Glutamatergic neuron (in vitro differentiated cells): ENCODE measurements at places on chromosomes 7 and 10. TPM values are rescaled to one million over a fixed set of nuclear protein-coding genes. Genes with fewer than 3 reads are reported as not detected.

DNA sequence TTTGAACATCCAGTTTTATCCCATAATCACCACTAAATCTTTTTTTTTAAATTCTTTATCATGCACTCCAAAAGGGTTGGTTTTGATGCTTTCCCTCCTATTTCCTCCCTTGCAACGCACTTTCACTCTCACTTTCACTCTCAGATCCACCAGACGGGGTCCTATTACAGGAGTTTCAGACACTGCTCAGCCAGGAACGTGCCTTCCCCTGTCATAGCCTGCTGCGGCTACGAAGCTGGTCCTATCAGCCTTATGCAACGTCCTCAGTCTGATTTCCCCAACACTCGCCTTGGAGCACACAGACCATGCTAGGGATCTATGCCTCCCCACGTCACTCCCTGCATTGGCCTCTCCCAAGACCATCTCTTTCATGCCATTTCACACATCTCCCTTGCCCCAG lies 23.4 kb downstream of the ZPBP start:
- DNase-seq, result no peak

GRCh38 chr7:70463352-70463938 lies 668.5 kb upstream of the GALNT17 start:
- no peak for DNase-seq

Gene ADCY1
- total RNA-seq, result 51.9 TPM

- no peak for DNase-seq
Measured at GRCh38 chr7:21969822-21970221, 24.1 kb upstream of the CDCA7L start.

GRCh38 chr10:61655335-61655851 lies 7.3 kb upstream of the CABCOCO1 start:
- no peak for DNase-seq

Gene FRAT1
- 10.0 TPM for total RNA-seq

Gene STEAP1
- not detected for total RNA-seq

GRCh38 chr10:3624367-3624766 lies 160.6 kb downstream of the KLF6 start:
- no peak for DNase-seq

Gene MRLN
- not detected for total RNA-seq

DNA sequence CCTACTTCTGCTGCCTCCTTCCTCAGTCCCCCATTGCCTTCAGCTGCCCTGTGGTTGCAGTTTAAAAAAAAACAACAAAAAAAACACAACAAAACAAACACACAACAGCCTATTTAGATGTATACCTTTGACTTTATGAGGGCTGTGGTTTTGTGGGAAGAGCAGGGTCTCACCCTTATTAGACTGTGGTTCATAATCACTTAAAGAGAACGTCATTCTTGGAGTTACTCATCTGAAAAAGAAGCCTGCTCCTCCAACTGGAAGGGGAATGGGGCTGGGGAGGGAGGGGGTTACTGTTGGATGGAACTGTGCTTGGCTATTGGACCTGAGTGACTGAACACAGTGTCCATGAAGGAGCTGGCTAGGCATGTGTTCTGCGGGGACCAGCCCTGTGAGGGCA lies 48.1 kb downstream of the SDK1 start:
- no peak for DNase-seq

GRCh38 chr10:14084875-14085274 lies 245.8 kb downstream of the FRMD4A start:
- DNase-seq, result no peak

GRCh38 chr7:136016649-136017395 lies 39.7 kb upstream of the MTPN start:
- no peak for DNase-seq

DNA sequence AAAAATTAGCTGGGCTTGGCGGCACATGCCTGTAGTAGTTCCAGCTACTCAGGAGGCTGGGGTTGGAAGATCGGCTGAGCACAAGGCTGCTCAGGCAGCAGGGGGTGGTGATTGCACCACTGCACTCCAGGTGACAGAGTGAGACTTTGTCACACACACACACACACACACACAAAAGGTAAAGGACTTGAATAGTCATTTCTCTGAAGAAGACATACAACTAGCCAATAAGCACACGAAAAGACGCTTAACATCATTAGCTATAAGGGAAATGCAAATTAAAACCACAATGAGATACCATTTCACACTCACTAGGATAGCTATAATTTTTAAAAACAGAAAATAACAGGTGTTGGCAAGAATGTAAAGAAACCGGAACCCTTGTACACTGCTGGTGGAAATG lies 48.6 kb downstream of the HIP1 start:
- DNase-seq, result no peak

Gene KCNIP2
- total RNA-seq, result 30.0 TPM

- no peak for DNase-seq
Measured at GRCh38 chr10:38102880-38103279, 8.7 kb downstream of the ZNF37A start.

GRCh38 chr7:8105449-8106095 lies 137.0 kb downstream of the GLCCI1 start:
- DNase-seq, result no peak
